ENCODE measurements at places on chromosomes 11 and 22. TPM values are rescaled to one million over a fixed set of nuclear protein-coding genes. Genes with fewer than 3 reads are reported as not detected.

DNA sequence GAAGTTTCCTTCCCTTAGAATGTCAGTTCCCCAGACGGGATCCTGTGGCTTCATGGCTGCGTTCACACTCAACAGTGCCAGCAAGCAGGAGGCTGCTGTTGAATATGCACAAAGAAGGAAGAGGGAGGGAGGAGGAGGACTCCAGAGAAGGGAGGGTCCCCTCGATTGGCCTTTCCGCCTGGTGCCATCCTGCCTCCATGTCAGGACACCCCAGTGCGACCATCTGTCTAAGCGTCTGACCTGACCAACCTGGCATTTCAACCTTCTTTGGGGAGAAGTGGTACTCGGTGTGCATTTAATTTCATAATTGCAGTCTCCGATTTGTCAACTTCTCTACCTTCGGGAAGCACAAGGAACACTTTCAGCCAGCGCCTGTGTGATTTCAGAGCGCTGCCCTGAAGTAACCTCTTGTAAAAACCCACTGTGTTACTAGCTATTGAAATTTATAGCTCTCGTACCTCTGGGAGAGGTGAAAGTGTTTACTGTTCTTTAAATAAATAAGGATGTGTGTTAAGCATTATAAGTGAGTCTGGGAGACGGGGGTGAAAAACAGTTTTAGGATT is 1491.9 kb downstream of the TBC1D22A start:
- no peak for DNase-seq

DNA sequence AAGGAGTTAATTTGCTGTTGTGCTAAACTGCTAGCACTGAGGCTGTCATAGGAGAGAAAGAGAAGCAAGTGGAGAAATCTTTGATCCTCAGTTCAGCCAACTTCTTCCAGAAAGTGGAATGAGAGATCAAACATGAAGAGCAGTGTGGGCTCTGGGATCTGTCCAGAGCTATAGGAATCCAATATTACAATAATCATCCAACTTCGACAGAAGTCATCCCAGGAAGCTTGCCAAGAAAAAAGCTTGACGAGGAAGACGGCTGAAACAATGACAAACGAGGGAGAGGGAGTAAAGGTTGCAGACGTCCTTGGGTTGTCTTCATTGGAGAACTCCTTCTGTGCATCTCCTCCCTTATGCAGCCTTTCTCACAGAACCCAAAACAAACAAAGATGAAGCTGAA is 496.2 kb downstream of the INSC start:
- no peak for DNase-seq

GRCh38 chr11:106061249-106061784 is 15.8 kb downstream of the KBTBD3 start:
- no peak for DNase-seq

The MUC5B gene
- not detected for total RNA-seq

The SMIM35 gene
- 1.9 TPM for total RNA-seq

DNA sequence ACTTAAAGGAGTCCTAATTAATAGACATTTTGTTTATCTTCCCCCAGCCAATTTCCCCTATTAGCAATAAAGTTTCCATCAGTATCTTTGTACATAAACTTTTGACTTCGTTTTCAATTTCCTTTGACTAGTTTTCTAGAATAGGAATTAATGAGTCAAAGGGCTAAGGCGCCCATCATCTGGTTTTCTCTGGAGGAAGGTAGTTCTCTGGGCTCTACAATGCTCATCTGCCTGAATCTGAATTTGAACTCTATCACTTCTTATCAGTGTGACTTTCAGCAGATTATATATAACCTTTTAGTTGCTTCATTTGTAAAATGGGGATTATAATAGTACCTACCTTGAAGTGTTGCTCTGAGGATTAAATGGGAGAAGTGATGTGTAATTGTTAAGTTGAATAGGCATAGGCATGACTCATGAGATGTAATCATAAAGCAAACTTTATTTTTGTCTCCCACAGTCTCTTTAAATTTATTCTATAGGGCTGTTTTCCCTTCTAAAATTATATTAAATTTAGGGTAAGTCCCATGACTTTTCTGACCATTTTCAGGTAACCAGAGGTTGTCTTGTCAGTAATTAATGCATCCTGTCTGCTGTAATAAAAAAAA is 5.8 kb upstream of the TUB start:
- no peak for DNase-seq

GRCh38 chr11:109338131-109338530 is 83.9 kb upstream of the C11orf87 start:
- DNase-seq, result no peak

DNA sequence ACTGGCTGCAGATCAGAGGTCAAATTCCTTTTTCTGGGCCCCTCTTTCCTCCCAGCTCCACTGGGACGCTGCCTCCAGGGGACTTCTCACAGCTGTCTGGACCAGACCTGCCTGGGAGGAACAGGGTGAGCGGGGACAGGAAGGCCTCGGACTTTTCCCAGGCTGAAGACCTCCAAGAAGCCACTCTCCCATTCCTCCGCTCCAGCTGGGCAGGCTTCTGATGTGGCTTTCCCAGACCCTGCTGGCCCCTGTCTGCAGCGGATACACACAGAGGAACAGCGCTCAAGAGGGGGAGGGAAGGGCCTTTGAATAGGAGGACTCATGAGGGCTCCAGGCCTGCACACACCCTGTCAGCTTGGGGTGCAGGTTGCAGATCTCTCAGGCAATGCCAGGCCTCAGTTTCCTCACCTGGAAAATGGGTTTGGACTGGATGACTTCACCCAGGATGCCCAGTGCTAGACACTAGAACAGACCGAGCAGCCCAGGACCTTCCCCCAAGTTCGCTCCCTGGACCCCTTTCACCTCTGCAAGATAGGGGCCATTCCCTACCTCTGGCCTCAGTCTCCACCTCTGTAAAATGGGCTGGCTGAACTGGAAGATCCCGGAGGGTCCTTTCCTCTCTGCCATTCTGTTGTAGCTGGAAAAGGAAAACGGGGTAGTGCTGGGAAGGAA is 36.6 kb downstream of the MB start:
- no peak for DNase-seq

Data from activated B cell treated with CpG ODN at 0.5 μM for 24 hours (primary cell).